ENCODE measurements at places on chromosomes 1 and 21.

DNA sequence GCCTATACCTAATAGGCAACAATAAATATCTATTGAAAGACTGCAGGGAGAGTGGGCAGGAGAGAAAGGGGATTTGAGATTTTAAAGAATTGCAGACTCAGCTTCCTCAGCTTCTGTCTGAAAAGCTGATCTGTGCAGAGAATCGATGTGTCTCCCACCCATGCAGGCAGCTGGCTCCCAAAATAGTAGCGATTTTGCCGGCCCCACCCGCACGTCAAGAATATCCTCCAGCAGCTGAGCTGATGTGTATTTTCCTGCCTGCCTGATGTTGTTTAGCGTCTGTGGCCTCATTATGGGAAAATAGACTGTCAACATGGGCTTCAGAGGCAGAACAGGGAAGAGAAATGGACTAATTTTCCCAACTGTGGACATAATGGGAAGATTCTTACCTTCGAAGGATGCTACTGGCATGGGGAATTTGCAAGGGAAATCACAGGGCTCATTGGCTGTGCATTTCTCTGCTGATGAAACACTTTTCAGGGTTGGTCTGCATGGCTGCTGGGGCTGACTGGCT is 699.8 kb downstream of the PTPRU start:
- no peak for DNase-seq

DNA sequence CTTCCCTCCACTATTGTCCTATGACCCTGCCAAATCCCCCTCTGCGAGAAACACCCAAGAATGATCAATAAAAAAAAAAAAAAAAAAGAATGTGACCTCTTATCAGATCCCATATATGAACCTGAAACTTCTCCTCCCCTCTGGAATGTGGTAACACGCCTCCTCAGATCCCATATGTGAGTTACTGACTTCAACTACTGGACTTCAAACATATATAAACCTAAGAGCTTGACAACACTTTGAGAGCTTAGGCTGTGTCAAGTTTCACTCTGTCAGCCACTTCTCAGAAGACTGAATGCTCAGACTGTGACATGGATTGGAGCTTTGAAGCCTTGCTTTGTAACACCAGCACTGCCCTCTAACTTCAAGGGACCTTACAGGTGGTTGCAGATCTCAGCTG is 148.4 kb downstream of the COP1 start:
- DNase-seq, result no peak

GRCh38 chr21:33230545-33231324 is 997 bp downstream of the IFNAR2 start:
- DNase-seq, result peak; percentile 44

DNA sequence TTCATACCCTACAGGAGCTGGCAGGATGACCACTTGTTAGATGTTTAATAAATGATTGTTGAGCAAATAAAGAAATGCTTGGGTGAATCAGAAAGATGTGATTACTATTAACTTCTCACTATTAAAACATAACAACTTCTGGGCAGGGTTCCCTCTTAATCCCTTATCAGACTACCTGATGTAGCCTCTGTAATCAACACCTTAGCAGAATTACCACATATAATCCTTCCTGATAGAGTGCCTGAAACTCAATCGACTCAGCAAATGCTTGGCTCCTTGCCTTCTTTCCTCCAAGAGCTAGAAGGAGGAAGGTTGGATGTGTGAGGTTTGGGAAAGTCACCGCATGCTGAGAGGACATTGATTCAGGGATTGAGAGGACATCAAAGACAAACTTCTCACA is 34.8 kb upstream of the DSCAM start:
- no peak for DNase-seq

GRCh38 chr1:4702932-4703331 is 48.5 kb downstream of the AJAP1 start:
- DNase-seq, result no peak

DNA sequence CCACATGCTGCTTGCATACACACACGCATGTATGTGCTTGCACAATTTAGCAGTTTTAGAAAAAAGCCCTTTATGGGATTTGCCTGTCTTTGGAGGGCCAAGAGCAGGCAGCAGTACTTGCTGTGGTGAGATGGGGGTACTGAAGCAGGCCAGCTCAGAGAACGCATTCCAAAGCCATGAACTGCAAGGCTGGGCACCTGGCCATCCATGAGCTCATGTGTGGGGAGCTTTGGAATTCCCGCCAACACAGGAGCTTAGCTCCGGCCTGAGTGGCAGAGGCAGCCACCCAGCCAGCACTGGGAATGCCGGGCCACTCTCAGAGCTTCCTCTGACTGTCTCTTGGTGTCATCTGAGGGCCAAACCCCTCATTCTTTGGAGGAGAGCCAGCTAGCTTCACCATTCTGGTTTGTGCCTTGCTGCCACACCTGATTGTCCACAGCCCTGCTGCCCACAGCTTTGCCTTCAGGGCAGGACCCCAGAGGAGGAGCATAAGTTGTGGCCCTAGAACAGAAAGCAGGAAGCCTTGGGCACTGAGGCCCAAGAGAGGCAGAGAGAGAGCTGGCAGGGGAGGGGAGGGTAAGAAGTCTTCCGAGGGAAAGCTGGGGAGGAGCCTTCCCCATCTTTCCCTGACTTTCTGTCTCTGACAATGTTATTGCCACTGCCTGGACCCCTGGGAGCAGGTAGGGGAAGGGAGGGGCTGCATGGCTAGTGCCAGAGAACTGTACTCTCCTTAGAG is 92.1 kb upstream of the POU3F1 start:
- no peak for DNase-seq

DNA sequence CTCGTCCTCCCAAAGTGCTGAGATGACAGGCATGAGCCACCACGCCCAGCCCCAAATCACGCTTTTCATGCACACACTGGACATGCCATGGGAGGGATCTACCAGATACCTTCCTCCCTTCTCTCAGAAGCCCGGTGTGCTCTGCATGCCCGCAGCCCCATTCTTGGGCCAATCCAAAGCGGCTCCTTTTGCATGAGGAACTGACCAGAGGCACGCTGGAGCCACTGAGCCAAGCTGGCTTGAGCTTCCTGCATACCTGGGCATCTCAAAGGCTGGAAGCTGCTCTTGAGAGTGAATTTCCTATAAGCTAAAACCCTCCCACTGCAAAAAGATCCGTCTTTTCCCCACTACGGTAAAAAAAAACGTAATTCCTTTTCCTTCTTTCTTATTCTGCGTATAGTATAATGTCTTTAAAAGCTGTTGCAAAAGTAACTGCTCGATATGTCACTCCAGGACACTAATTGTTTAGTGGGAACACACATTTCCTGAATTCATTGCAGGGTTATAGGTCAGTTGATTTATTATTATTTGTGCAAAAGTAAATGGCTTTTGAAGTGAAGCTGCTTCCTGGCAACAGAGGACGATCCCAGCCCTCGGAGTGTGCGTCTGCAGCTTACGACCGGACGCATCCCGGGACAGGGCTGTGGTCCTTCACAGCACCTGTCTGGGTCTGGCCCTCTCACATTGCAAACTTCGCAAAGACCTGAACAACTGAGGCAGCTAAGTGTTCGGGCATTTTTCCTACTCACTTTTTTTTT is 61.8 kb upstream of the ETS2 start:
- no peak for DNase-seq

DNA sequence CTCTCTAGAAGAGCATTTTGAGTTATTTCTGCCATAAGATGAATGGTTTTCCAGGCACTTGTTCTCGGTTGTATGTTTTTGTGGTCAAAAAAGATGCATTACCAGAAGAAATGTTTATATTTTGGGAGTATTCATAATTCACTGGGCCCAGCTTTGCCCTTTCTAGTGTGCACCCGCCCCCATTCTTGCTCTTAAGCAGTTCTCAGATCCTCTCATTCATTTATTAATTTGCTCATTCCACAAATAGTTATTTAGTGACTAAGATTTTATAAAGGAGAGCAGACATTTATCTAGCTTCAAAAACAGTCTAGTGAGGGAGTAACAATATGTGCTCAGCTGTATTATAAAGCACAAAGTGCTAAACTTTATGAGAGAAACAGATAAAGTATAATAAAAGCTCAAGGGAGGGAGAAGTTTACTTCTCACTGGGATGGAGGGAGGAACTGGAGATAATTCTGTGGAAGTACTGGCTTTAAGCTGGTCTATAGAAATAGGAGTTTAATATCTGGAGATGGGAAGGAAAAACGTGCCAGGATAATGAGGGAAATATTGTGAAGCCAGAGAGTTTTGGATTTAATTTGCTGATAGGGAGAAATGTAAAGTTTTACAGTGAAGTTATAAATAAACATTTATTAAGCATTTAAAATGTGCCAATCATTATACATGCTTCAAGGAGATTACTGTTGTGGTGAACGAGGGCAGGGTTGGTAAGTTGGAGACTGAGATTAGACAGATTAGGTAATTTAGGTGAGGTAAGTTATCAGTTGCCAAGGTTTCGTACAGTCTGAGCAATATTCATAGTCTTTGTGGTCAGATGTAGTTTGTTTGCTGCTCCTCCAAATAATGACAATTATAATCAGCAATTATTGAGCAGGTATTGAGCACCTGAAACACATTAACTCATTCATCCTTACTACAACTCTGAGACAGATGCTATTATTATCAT is 9.1 kb upstream of the MACF1 start:
- no peak for DNase-seq

GRCh38 chr1:207172885-207173284 is 68.9 kb downstream of the C4BPA start:
- DNase-seq, result no peak

- DNase-seq, result no peak
Observed at GRCh38 chr1:170131450-170131849, 14.3 kb upstream of the NTMT2 start.

DNA sequence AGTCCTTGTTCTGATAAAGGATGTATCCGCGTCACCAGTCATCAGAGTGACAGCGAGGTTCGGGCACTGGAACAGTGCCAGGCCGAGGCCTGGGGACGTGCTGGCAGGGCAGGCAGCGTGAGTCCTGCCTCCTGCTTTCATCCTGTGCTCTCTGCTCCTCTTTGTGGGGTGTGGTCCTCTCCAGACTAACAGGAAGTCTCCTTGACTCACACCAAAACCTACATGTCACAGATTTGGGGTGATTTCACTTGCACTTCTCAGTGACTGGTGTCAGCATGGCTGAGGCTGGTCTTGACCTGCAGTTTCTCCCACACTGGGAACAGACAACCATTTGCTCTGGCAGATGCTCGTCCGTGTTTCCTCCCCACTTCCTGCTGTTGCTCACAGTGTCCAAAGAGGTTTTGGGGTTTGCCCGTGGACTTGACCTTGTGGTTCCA is 8.8 kb upstream of the NLRP3 start:
- DNase-seq, result peak; percentile 59

DNA sequence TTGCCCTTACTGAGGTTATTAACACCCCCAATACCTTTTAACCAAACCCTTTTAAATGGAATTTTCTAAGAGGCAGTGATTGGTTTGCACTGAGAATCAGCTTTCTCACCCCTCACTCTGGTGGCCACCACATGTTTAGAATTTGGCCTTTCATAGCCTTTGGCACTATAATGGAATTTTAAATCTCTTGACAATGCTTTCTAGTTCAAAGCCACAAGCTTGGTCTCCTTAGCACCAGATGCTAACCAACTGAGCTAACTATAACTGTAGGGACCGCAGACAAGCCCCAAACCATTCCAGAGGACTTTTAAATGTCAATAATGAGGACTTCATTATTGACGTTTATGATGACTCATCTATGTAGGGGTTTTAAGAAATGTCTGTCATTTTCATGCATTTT is 238.7 kb upstream of the SNX7 start:
- no peak for DNase-seq

GRCh38 chr21:42632771-42633690 is 20.4 kb upstream of the PDE9A start:
- DNase-seq, result no peak

DNA sequence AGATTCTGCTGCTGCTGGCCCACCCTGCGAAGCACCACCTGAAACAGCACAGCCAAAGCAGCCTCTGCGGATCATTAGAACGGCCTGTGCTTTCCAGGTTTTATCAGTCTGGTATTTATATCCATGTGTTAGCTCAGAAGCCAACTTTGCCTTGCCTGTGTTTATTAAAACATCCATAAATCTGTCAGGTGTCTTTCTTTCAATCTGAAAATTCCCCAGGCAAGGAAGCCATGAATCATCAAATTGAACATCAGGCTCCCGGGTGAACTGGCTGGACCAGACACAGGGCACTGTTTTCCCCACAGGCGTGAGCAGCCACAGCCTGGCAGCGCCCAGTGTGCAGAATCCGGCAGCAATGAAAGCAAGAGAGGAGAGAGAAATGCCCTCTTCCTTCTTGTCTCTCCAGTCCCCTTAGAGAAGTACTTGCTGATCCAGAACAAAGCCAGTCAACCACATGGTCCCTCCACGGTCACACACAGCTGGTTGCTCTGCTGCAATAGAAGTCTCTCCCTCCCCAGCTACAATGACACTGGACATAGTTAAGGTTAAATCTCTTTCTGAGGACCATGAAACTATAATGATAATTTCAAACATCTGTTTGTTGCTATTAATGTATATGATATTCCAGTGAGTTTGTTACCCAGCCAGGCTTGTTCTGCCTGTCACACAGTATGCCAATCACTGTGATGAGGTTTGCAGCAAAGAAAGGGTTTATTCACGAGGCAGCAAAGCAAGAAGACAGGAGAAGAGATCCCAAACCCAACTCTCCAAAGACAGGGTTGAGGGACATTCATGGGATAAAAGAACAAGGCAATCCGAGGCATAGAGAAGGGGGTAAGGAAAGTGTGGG is 212.1 kb upstream of the FMN2 start:
- no peak for DNase-seq

- DNase-seq, result no peak
Observed at GRCh38 chr1:65003316-65003664, 36.9 kb upstream of the JAK1 start.

GRCh38 chr1:228090613-228091081 is 8.1 kb downstream of the ARF1 start:
- peak; percentile 0 for DNase-seq

DNA sequence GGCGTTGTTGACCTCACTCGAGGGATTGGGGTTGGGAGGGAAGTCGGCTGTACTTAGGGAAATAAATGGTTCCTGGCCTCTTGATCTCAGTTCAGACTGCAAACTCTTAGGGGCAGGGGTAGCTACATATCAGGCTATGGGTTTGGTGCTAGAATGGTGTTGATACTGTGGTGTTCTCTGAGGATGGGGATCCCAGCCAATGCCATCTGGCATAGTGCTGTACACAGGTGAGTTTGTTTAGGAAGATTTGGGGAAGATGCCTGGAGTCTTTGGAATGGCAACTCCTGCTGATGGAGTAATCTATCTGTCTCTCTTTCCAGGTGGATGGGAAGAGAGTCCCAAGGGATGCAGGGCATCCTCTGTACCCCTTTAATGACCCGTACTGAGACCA is 14.3 kb upstream of the NASP start:
- no peak for DNase-seq

- DNase-seq, result no peak
Observed at GRCh38 chr1:202843081-202843480, 32.3 kb downstream of the PCAT6 start.

DNA sequence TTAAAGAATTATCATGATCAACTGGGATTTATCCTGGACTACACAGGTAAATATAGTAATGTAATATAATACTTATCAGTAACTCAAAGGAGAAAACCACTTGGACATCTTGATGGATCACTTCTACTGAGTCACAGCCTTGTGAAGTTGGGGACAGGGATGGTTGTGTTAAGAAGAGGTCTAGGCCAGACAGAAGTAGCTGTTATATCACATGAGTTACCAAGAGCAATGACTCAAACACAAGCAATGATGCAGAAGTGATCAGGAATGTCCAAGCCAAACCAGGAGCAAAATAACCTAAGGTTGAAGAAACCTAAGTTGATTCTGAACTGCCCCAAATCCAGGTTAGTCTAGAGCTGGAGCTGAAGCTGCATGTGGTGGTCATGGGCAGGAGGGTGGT is 424.5 kb upstream of the DAB1 start:
- DNase-seq, result no peak

GRCh38 chr21:25338415-25338814 is 268.9 kb downstream of the MRPL39 start:
- DNase-seq, result no peak

All from stimulated activated CD4-positive, alpha-beta T cell treated with anti-CD3 and anti-CD28 coated beads, Interleukin-2, amount 100 ng/mL, for 24 hours (primary cell).